ENCODE measurements at places on chromosomes 4 and X. TPM values are rescaled to one million over a fixed set of nuclear protein-coding genes. Genes with fewer than 3 reads are reported as not detected.

DNA sequence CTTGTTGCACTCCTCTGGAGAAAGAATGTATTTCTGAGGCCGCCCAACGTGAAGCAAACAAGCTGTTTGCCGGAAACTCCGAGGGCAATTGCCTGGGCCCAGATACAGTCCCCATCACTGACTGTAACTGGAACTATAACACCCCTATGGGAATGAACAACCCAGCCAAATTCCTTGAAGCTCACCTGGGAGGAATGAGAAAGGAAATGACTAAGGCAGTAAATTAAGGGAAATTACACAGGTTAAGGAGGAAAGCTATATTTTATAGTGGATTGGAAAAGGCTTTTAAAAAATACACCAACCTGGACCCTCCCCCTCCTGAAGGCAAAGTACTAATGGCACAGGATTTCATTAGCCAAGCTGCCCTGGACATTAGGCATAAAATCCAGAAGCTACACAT is 11.7 kb upstream of the HERC5 start:
- no peak for DNase-seq

DNA sequence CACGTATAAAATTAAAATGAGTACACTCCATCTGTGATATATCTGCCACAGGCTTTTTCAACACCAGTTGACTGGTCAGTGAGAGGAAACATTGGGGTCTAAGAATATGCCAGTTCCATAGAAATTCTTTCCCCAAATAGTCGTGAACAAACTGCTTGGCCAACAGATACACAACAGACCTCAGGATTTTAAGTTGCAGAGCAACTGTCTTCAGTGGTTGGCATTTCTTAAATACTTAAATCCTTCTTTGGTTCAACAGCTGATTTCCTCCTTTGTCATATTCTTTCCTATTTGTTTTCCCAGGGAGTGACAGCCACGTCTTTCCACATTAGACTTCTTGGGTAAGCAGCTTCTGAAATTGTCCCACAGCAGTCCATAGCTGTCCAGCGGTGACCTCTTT is 7.0 kb upstream of the DDX60 start:
- no peak for DNase-seq

Gene IGSF1
- 0.24 TPM for polyA plus RNA-seq

Gene PCYT1B
- polyA plus RNA-seq = 1.4 TPM

DNA sequence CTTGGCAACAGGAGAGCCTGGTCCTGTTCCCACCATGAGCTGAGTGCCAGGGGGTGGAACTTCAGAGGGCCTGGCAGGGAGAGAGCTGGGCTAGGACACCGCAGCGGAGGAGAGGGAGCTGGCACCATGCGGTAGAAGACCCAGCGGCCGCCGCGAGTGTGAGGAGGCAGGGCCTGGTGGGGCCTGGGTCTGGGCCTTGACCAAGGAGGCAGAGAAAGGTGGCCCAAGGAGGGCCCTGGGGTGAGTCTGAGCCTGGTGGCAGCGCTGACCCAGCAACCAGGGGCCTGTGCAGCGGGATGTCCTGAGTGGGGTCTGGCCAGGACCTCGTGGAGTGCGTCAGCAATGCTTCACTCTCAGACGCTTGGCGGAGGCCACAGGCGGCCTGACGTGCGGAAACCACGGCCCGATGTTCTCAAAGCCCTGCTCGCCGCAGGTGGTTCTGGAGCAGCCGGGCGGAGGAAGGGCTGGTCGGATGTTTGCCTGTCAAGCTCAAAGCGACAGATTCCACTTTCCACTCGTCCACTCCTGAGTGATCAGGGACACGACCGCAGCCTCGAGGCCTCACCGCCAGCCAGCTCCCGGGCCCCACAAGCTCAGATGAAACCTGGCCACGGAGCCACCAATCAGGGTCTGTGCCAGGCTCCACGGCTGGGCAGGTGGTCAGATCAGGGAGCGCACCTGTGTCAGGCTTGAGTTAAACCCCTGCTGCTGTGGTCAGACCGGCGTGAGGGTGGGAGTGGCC is 20.8 kb downstream of the ATP5ME start:
- DNase-seq = no peak
